ENCODE measurements at places on chromosomes 12 and 14.

GRCh38 chr14:58118097-58118815 is 33.8 kb downstream of the ARMH4 start:
- DNase-seq = no peak

GRCh38 chr14:94031161-94031882 is 5.2 kb downstream of the OTUB2 start:
- no peak for DNase-seq

DNA sequence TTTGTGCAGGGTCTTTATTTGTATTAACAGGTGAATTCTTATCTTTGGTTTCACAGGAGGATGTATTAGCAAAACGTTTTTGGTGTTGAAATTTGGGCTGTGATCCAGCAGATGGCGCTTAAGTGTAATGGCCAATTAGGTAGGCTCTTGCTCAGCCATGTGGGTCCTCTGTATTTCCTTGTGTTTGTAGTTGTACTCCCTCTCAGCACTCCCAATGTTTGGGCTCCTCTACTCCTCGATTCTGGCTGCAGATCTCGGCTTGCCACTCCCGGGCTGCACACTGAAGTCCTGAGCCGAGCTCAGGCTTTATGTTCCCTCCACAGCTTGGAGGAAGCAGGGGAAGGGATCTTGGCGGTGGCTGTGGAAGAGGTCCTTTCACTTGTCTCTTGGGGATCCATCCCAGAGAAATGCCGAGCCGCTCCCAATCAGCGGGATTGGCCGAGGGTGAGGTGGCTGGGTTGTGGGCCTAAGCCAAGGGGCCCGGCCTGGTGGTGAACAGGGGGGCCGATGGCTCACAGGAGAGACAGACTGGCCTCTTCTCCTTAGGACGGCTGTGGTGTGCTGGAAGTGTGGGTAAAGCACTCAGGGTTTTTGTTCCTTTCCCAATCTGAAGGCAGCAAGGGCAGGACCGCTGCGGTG is 133.7 kb downstream of the AEBP2 start:
- DNase-seq = no peak

- no peak for DNase-seq
Measured at GRCh38 chr14:94378527-94379290, 9.7 kb downstream of the SERPINA1 start.

GRCh38 chr12:122491991-122492390 is 8.7 kb downstream of the ZCCHC8 start:
- DNase-seq = no peak

DNA sequence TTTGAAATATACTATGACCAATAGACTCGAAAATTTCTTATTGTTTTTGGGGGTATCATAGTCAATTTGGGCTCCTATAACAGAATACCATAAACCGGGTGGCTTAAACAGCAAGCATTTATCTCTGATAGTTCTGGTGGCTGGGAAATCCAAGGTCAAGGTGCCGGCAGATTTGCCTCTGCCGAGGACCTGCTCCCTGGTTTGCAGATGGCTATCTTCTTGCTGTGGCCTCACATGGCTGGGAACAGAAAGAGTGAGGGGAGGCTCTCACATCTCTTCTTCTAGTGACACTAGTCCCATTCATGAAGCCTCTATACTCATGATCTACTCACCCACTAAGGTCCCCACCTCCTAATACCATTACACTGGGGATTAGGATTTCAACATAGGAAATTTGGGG is 70.7 kb downstream of the BORCS5 start:
- DNase-seq = no peak

DNA sequence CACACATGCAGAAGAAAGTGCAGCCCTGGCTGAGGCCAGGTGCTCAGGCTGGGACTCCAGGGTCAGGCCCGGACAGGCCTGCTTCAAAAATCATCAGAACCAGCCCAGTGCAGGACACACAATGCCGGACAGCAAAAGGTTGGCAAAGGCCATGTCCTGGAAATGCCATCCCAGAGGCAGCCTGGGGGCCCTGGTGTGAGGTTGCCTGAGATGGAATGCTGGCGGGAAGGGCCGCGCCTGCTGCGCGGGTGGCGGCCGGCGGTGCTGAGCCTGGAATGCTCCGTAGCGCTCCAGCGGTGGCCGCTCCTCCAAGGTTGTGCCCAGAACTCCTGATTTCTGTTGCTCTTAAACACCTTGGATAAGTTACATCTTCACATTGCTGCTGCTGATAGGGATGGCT is 21.7 kb upstream of the CRIP2 start:
- no peak for DNase-seq

All from T1000 (cell line).